ENCODE measurements at places on chromosomes 3 and 15.

DNA sequence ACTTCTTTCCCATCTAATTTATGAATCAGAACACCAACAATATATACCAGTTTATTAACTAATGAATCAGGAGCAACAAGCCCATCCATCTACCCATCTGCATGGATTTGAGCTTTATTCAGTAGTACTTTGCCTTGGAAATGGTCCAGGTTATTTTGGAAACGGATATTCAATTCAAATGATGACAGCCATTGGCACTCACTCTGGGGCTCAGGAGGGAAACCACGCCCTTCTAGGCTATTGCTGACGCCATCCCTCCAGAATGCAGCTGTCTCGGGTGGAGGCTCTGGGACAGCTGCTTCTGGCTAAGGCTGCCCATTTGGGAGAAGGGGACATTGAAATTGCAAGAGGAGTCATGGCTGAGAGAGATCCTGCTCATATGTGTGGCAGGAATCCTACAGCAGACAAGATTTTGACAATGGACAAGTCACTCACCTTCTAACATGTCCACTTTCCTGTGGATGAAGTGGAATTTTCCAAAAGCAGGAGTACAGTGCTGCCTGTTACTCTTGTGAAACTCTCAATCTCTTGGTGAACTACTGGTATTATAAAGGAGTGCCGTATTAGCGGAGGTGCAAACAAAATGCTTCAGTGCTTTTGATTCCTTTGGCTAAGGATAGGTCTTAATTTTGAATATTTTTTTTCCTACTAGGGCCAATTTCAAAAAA, 29.3 kb upstream of the TRAK1 start:
- peak; percentile 86 for DNase-seq

GRCh38 chr3:5448246-5448645, 260.7 kb downstream of the EDEM1 start:
- DNase-seq = no peak

GRCh38 chr3:128293930-128294329, 140.6 kb downstream of the EEFSEC start:
- no peak for DNase-seq

GRCh38 chr3:13417166-13417947, 2.8 kb downstream of the NUP210 start:
- no peak for DNase-seq

GRCh38 chr15:58293622-58294550, 137.9 kb upstream of the LIPC start:
- no peak for DNase-seq

DNA sequence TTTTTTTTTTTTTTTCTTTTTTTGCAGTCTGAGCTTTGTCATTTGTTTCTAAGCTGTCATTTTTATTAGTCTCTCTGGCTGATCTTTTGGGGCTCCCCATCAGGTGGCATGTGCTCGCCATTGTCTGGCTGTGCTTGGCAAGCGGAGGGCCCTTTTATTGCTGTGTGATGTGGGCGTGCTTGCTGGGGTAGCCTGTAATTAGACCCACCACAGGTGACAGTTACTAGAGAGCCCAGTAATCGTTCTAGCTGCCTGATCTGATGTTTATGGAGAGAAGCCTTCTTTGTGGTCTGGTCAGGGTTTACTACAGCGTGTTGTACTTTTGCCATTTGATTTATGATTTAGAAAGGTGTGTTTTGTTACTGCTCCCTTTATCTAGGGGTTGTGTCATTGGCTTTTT, 179.9 kb downstream of the MCTP2 start:
- DNase-seq = no peak

DNA sequence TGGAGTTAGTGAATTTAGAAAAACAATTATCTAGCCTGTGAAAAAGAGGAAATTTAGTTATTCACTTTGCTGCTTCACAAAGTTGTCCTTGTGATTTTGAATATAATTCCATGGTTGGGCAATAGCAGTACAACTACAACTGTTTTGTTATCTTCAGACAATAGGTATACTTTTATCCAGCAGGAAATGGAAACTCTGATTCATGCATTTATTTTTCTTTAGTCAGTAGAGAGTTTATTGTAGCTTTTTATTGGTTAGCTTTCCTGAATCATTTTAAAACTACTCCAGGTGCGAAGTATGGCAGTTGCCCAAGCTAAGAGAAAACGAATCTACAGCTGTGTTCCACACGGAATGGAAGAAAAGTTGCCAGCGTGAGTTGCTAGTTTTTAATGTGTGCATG, 80.3 kb downstream of the TM4SF4 start:
- DNase-seq = peak; percentile 78
